Activated T-cell treated with anti-CD3 and anti-CD28 coated beads, Interleukin-2, amount 50 U/mL, for 48 hours (primary cell): ENCODE measurements at places on chromosomes 7 and 10.

DNA sequence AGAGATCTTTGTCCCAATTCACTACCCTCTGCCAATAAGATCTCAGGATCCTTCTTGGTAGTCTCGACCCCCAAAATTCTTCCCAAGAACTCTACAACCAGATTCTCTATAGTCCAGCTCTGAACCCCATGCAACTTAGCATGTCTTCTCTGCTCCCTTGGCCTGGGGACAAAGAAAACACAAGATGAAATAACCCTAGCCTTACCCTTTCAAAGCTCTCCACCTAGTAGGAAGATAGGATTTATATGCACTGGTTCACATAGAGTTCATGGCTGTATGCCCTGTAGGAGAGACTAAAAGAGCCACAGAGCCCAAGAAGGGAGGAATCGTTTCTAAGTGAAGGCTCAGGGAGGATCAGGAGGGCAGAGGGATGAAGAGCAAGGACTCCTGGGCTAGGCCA is 96.1 kb downstream of the PPP1R3C start:
- DNase-seq = no peak

GRCh38 chr10:50552308-50552707 is 71.4 kb downstream of the SGMS1 start:
- no peak for DNase-seq

GRCh38 chr10:130403153-130404075 is 267.2 kb downstream of the GLRX3 start:
- no peak for DNase-seq

DNA sequence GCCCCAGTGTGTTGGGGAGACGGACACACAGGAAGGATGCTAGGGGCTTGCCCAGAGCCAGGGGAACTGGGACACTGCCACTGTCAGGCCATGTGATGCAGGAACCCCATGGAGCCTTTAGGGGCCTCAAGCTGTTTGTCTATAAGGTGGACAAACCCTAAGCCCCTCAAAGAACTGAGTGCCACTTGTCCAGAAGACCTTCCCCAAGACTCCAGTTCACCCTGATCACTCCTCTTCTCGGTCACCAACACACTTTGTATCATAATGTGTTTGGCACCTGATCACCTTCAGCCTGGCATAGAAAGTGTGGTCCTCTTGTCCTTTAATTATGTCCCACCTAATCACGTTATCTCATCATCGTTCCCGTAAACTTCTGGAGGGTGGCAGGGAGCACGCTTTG is 700 bp downstream of the H2BK1 start:
- DNase-seq = no peak

DNA sequence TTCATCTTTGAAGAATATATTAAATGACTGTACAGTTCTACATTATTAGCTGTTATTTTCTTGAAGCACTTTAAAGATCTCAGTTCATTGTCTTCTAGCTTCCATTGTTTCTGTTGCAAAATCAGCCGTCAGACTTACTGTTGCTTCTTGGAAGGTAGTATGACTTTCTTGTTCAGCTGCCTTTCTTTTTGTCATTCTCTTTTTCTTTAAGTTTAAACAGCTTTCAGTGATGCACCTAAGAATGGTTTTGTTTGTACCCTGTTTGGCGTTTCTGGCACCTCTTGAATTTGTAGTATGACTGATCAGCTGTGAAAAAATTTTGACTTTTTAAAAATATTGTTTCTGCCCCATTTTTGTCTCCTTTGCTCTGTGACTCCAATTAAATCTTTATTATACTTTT is 9.3 kb downstream of the MKLN1 start:
- DNase-seq = no peak

GRCh38 chr7:90626013-90626412 is 29.9 kb downstream of the CDK14 start:
- DNase-seq = no peak

- no peak for DNase-seq
Measured at GRCh38 chr7:122885583-122886356, 490 bp downstream of the CADPS2 start.

- DNase-seq = no peak
Measured at GRCh38 chr7:84364708-84365107, 170.1 kb upstream of the SEMA3A start.

DNA sequence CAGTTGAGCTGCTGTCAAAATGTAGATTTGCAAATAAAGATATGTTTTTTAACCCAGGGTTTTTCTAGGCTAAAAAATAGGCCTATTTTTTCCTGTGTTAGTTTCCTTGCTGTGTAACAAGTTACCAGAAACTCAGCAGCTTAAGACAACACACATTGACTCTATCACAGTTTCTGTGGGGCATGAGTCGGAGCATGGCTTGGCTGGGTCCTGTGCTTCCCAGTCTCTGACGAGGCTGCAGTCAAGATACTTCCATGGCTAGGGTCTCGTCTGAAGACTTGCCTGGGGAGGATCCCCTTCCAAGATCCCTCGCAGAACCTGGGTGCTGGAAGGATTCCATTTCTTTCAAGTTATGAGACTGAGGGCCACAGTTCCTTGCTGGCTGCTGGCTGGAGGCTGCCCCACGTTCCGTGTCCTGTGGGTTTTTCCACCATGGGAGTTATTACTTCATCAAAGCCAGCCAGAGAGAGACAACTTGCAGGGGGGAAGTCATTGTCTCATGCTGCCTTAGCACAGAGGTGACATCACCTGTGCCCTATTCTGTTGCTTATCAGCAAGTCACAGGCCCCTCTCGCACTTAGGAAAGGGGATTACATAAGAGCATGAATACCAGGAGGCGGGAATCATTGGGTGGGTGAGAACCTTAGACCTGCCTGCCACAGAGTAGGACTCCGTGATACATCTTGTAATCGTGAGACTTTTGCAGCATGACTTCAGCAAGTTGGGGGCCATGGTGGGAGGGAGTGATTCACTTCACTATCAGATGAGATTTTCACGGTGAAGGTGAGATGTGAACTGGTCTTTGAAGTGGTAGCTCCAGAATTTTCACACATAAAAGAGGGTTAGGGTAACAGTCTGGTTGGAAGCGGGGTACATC is 77.9 kb downstream of the CCNY start:
- peak; percentile 54 for DNase-seq

DNA sequence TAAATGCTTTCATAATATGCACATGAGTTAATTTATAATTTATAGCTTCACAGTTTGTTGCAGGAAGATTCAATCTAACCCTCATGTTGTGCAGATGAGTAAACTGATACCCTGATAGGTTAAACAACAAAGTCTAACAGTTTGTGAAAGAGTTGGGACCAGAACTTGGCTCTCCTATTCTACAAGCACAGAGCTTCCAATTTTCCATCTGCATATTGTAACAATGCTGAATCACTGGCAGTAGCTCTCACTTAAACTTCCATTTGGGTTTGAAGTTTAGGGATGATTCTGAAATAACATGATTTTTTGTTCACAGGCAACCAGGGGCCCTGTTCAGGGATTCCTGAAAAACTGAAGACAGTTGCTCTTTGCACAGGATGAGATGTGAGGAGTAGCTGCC is 179.3 kb downstream of the XPNPEP1 start:
- DNase-seq = no peak

DNA sequence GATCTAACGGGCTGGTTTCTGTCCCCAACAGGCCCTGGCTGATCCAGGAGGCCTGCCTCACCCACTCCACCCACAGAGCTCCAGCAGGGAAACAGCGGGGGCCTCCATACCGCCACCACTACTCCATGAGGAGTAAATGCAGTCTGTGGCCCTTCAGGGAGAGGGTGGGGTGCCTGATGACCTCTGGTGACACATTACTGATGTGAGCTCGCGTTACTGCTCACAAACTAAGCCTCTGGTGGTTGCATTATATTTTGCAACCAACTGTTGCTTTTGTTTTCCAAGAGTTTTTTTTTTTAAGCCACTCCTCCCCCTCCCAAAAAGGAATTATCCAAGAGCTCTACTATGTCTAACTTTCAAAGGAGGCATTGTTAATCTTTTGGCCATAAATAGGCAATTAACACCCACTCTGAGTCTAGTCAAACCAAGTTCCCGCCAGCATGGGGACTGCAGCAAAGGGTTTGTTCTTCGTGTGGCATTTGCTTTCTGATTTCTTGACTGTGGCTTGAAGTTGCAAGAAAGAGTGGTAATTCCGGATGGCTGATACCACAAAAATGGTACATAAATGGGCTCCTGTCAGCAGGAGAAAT is 72.6 kb downstream of the FAM53B start:
- no peak for DNase-seq

GRCh38 chr7:75579899-75580298 is 87.8 kb downstream of the SPDYE5 start:
- no peak for DNase-seq

DNA sequence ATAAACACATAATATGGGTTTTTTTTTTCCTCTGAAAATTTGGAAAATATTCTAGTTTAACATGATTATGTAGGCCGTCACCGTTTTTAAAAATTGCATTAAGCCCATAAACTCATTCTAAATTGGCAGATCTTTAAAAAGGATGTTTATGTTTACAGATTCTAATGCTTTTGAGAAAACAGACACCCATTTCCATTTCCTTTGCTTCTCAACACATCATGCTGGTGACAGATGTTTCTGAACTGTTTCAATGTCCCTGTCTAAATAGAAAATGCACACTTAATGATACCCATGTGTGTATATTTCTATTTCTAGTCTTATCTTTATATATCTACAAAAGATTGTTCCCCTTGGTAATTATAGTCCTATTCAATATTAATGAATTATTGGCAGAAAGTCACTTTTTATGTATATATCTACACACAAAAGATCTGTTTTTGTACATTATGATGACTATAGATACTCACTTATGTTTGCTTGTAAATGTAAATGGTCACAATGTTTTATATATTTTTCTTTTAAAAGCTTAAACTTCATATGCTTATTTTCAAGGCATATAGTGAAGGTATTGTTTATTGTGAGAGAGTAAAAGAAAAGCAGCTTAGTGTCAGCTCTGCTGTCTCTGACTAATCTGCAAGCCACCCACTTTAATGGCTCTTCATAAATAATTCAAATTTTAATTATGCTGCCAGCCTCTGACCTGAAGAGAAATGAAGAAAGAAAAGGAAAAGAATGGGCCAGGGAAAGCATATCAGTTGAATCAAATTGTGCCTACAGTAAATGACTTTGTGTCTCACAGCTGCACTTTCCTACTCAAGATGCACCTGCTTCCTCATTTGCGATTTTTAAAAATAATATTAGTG is 179.4 kb downstream of the CACNA2D1 start:
- no peak for DNase-seq

DNA sequence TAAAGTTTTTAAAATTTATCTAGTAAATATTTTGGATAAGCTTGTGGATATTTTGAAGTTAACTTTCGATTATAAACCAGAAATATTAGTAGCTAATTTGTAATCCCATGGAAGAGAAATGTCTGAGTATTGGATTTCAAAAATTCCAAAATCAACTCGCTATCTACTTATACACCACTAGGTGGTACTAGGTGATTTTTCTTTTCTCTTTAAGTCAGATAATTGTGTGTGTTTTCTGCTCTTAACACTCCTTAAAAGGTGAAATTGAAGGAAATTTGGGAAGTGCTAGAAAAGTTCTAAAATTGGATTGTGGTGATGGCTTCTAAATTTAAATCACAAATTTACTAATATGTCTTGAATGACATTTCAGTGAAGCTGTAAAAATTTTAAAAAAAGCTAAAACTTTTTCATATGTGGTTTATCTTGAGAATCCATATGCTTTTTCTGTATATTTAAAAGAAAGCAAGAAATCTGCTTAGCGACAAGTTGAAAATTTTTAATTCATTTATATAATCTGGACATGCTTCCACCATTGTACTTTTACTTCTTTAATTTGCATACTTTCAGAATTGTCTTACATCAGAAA is 90.2 kb downstream of the IPMK start:
- DNase-seq = no peak

DNA sequence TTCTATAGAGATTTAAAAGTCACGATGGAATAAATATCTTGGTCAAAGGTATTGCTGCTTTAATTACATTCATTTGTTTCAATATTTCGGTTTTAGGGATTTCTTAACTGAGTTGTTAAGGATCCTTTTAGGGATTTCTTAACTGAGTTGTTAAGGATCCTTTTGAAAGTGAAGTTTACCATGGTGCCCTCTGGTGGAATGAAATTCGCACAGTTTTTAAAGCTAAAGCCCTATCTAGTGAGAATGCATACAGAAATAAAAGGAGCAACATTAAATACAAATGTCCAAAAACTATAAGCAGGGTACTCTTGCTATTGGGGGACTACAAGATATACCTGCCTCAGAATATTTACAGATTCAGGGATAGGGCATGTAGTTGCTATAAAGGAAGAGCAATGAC is 193.7 kb downstream of the RNLS start:
- no peak for DNase-seq

DNA sequence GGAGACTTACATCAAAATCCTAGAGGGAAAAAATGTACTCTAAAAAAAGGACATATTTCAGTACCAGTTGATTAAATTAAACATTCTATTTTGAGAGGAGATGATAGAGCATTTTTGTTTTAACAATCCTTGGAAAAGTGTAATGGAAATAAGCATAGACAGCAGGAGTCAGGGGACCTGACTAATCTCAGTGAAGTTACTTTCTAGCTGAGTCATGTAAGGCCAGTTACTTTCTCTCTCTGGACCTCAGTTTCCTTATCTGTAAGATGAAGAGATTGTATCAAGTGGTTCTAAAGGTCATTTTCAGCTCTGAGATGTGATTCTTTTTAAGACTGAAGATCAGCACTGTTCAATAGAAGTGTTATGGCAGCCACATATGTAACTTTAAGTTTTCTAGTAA is 44.1 kb downstream of the VTI1A start:
- no peak for DNase-seq

GRCh38 chr7:28105234-28105633 is 75.4 kb downstream of the JAZF1 start:
- DNase-seq = no peak

DNA sequence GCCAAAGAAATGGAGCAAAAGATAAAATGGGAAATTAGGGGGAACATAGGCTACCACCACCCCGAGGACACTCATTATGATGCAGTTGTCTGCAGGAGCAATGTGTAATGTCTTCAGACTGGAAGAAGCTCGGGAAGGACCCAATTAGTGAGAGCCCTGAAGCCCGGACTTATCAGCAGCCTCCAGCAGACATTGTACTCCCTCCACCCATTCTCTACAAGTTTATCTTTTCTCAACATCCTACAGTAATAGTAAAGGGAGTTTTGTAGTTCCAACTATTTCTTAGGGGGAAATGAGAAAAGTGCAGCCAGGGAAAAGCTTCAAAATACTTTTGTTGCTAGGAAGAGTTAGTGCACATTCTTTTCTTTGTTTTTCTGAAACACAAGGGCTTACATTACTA is 657.3 kb upstream of the COBL start:
- DNase-seq = no peak

DNA sequence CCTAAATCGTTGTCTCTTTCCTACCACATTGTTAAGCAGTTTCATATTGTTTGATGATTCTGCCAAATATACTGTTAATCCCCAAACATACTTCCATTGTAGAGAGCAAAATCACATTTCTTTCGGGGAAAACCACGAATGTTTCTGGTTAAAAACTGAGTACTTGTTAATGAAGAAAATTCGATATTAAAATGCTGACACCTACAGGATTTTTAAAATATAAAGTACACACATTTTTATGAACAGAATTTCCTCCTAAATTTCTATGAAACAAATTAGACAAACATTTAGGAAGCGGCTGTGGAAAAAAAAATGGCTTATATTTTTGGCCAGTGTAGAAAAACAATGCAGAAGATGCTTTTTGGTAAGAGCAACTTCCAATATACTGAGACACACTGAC is 68.8 kb downstream of the IDE start:
- DNase-seq = no peak

GRCh38 chr10:6228010-6228511 is 25.3 kb downstream of the PFKFB3 start:
- DNase-seq = no peak

- peak; percentile 50 for DNase-seq
Measured at GRCh38 chr7:83936056-83936708, 258.4 kb downstream of the SEMA3A start.

- no peak for DNase-seq
Measured at GRCh38 chr7:70093205-70093904, 495.1 kb downstream of the AUTS2 start.

GRCh38 chr7:84565345-84566074 is 370.9 kb upstream of the SEMA3A start:
- DNase-seq = no peak
